ENCODE measurements at places on chromosomes 13 and 19.

DNA sequence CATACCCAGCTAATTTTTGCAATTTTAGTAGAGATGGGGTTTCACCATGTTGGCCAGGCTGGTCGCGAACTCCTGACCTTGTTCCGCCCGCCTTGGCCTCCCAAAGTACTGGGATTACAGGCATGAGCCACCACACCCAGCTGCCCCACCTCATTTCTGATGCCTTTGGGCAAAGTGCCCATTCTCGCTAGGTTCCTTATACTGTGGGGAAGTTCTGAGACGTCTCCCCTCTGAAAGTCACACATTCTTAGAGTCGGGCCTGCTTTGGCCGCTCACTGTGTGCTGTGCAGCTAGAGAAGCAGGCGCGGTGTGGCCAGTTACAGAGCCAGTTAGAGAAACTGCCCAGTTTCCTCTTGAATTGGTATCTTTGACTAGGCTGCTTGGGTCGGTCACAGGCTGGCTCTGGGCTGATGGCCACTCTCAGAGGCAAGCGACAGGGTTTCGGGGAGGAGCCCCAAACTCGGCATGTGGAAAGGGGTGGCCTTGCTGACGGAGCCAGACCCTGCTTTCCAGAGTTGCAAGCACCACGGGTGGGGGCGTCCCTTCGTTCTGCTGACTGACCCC lies 18.0 kb downstream of the PRAM1 start:
- no peak for DNase-seq

GRCh38 chr19:19652482-19653295 lies 9.2 kb upstream of the GMIP start:
- no peak for DNase-seq

DNA sequence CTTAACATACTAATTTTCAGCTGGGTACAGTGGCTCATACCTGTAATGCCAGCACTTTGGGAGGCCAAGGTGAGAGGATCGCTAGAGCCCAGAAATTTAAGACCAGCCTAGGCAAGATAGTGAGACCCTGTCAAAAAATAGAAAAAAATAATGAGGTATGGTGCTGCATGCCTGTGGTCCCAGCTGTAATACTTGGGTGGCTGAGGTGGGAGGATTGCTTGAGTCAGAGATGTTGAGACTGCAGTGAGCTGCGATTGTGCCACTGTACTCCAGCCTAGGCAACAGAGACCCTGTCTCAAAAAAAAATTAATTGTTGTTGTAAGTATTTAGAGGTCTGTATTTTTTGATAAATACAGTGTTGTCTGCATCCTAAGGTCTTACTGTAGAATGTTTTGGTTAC lies 66.8 kb downstream of the FNDC3A start:
- no peak for DNase-seq

DNA sequence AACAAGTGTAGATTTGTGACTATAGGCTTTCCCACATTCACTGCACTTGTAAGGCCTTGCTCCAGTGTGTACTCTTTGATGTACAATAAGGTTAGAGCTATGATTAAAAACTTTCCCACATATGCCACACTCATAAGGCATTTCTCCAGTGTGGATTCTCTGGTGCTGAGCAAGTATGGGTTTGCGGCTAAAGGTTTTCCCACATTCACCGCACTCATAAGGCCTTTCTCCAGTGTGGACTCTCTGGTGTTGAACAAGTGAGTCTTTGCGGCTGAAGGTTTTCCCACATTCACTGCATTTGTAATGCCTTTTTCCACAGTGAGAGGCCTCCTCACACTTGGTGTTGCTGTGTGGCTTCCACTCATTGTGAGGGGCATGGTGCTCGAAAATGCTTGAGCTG lies 3.7 kb downstream of the ZNF772 start:
- no peak for DNase-seq

GRCh38 chr13:66859934-66860877 lies 369.9 kb downstream of the PCDH9 start:
- DNase-seq = no peak

- no peak for DNase-seq
These were observed 21.8 kb upstream of the NAXD start for GRCh38 chr13:110593430-110594130.

DNA sequence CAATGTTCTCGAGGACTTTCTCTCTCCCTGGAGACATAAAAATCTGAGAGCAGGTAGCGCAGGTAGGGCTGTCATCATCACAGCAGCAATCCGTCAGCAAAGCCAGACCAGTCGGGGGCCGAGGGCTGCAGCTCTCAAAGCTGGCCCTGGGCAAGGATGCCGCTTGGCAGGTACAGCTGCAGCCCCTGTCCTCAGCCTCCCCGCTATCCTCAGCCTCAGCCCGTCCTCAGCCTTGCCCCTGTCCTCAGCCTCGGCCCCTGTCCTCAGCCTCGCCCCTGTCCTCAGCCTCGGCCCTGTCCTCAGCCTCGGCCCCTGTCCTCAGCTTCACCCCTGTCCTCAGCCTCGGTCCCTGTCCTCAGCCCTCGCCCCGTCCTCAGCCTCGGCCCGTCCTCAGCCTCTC lies 10.9 kb downstream of the C13orf46 start:
- no peak for DNase-seq

- DNase-seq = no peak
These were observed 2.7 kb downstream of the SIX5 start for GRCh38 chr19:45766296-45766868.

DNA sequence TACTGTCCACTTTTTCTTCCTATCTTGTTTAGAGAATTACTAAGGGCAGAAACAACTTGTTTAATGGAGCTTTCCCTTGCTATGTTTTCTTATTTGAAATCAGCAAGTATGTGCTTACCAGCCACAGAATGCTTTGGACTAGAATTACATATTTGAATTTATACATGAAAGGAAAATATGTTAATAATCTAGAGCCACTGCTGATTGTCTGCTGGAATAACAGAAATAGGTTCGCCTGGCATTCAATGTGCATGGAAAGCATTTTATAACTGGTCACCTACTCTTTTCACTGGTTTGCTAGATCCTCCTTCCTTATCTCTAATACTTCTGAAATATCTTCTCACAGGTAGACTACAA lies 8.0 kb downstream of the EFNB2 start:
- no peak for DNase-seq

DNA sequence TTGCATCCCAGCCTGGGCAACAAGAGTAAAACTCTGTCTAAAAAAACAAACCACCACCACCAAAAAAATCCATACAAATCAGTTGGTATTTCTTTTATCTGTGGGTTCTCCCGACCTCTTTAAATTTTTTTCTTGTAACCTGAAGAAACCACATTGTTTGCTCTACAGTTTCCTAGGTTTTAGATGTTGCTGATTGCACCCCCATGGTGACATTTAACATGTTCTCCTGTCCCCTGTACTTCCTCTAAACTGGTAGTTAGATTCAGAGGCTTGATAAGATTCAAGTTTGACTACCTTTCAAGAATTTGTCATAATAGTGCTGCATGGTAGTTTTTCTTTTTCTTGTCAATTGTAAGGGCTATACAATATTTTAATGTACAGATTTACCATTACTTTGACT lies 24.0 kb downstream of the ALG5 start:
- no peak for DNase-seq

DNA sequence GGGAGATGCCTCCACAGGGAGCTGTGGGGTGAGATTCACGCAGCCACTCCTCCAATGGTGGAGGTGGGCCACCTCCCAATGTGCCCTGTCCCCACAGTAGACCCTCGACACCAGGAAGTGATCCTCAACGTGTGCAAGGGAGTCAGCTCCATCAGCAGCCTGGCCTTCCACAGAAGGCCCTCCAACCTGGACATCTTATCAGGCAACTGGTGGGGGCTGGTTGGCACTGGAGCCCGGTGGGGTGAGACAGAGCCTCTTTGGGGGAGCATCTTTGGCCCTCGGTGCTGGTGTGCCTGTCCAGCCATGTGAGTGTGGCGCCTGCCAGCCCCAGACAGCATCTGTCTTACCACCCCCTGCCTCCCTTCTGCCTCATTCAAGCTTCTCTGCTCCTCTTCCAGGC lies 19.7 kb upstream of the RNF17 start:
- DNase-seq = no peak

DNA sequence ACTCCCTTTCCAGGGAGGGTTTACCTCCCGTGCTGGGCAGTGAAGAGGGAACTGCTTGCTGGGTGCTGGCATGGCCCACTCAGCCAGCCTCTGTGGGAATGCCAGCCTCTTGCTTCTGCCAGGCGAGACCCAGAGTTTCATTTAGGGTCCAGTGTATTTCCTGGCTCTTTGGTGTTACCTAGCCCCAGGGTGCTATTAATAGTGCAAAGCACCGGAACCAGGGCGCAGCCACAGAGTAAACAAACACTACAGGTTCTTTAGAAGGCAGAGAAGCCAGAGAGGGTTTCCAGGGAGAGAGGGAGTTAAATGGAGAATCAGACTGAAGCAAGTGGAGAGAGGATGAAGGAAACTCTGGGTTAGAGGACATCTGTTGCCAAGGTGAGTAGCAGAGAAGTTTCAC lies 74.9 kb upstream of the SPATA13 start:
- no peak for DNase-seq

GRCh38 chr13:41652735-41653361 lies 195.5 kb downstream of the RGCC start:
- peak; percentile 38 for DNase-seq

GRCh38 chr19:17766543-17767131 lies 15.4 kb downstream of the FCHO1 start:
- peak; percentile 40 for DNase-seq

- DNase-seq = no peak
These were observed 77.8 kb downstream of the ITGBL1 start for GRCh38 chr13:101530293-101530692.

GRCh38 chr13:114111577-114111976 lies 20.8 kb downstream of the RASA3 start:
- no peak for DNase-seq

DNA sequence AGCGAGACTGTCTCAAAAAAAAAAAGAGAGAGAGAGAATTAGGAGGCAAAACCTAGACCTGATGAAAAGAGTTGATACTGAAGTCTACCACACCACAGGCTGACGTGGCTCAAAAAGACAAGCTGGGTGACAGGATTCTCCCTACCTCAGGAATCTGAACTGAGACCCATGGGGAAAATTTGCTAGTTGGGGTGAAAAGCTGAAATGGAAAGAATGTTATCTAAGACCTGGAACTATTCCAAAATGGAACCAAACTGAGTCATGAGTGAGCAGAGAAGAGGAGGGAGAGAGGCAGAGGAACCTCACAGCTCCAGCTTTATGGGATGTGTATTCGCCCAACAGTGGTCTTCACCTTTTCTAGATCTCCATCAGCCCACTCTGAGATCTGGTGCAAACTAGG lies 11.7 kb downstream of the SMG9 start:
- no peak for DNase-seq

- DNase-seq = no peak
These were observed 76.3 kb upstream of the SLITRK1 start for GRCh38 chr13:83958531-83958930.
